IPS-NIHi11 (cell line): ENCODE measurements at places on chromosomes 7 and 10.

- DNase-seq: no peak
Observed at GRCh38 chr10:102948786-102949185, 30.7 kb downstream of the CNNM2 start.

GRCh38 chr10:125106586-125106985, 53.8 kb downstream of the CTBP2 start:
- DNase-seq: no peak

GRCh38 chr7:6558837-6559236, 7.6 kb upstream of the GRID2IP start:
- DNase-seq: peak; percentile 58

DNA sequence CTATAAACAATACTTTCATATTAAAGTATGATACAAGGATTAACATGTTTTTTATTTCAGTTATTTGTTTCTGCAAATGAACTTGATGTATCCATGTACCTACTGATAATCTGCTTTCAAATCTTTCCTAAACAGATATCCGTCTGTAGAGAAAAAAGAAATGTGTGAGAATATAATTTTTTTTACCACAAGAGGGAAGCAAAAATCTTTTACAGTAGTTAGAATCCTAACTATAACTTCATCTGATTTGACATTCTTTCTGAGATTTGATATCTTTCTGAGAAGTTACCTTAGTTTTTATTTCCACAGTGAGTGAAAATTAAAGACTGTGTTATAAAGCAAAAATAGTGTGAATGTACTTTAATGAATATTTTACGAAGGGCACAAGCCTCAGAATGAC, 203.9 kb upstream of the PCLO start:
- no peak for DNase-seq

- DNase-seq: no peak
Observed at GRCh38 chr7:94049615-94050014, 45.5 kb upstream of the BET1 start.

- no peak for DNase-seq
Observed at GRCh38 chr10:126331101-126331500, 57.2 kb downstream of the ADAM12 start.

GRCh38 chr7:116455009-116455408, 44.5 kb upstream of the CAV2 start:
- no peak for DNase-seq

DNA sequence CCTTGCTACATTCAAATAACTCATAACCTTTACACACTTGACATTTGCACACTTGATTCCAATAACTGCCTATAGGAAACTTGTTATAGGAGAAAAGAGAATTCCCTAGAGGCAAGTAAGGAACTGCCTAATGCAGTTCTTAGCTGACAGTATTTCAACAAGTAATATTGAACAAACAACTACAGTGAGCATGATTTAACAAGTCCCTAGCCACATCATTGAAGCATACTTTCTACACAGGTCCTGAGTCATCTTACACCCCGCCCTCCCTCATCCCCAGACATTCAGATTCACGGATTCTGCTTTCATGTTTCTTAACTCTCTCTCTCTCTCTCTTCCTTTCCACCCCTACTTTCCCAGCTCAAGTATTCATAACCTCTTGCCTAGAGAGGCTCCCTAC, 153.5 kb downstream of the LSM5 start:
- DNase-seq: no peak

- DNase-seq: no peak
Observed at GRCh38 chr7:50309721-50310120, 5.2 kb downstream of the IKZF1 start.

DNA sequence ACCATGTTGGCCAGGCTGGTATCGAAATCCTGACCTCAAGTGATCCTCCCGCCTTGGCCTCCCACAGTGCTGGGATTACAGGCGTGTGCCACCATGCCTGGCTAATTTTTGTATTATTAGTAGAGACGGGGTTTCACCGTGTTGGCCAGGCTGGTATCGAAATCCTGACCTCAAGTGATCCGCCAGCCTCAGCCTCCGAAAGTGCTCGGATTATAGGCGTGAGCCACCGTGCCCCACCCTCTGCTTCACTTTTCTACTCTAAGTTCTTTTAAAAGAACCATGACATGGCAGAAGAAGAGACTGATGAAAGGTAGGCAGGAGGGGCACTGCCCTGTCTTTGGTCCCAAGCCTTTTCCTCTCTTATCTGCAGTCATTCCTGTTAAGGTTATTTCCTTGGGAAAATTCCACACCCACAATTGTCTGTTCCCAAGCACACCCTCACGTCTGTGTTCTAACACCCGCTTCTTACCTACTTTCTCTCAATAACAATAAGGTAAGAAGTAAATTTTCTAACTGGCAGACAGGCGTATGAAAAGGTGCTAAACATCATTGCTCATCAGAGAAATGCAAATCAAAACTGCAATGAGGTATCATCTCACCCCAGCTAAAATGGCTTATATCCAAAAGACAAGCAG, 291.7 kb downstream of the DPP6 start:
- no peak for DNase-seq

DNA sequence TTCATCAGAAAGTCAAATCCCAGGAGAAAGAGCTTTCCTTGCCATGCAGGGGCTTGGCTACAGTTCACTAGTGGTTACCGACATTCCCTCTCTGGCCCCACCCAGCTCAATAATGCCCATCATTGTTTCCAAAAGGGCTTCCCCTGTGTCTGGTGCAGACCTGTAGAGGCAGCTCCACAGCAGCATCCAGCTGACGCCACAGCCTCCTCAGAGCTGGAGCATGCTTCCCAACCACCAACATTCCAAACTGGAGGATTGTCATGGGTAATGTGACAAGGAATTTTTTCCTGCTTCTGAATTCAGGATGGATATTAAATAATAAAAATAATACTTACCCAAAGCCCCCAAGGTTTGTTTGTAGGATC, 77.4 kb downstream of the ZNF365 start:
- no peak for DNase-seq

- DNase-seq: no peak
Observed at GRCh38 chr10:10589540-10590303, 427.9 kb upstream of the CELF2 start.

- no peak for DNase-seq
Observed at GRCh38 chr7:112079122-112079521, 127.1 kb downstream of the DOCK4 start.

GRCh38 chr7:31488562-31489203, 25.2 kb upstream of the ITPRID1 start:
- DNase-seq: peak; percentile 79

DNA sequence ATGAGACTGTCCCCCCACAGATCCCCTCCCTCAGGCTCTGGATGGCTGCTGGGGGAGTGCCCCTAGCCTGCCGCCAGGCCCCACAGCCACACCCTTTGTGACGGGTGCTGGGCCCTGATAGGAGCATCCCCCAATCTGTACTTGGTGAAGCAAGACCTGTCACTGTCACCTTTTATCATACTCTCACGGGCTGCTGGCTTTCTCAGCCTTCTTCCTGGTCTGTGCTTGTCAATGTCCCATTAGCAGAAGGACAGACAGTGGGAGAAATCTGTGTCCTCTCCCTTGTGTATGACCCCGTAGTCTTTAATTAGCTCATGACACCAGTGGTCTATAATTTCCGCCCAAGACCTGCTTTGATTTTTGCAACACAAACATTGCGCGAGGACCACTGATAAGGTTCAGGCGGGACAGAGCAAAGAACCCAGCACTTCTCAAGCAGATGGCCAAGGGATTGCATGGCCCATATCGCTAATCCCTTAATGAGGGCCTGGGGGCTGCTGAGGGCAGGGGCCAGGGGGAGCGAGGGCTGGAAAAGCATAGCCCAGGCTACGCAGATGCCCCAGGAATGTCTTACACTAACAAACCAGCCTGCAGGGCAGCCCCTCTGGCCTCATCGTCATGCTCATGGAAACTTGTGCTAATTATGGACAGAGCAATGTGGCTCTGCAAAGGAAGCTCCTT, 127.8 kb downstream of the PTPN20 start:
- no peak for DNase-seq

DNA sequence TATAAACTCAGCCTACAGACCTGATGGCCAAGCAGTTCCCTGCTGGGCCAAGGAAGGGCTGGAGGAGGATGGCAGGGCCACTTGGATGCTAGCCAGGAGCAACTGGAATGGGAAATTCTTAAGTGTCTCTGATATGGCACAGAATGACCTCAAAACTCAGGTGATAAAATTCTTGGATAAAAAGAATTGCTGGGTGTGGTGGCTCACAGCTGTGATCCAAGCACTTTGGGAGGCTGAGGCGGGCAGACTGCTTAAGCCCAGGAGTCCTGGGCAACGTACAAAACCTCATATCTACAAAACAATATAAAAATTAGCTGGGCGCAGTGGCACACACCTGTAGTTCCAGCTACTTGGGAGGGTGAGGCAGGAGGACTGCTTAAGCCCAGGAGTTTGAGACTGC, 14.0 kb upstream of the PKD1L1 start:
- DNase-seq: no peak

GRCh38 chr7:157358041-157358752, 21.4 kb downstream of the DNAJB6 start:
- no peak for DNase-seq

DNA sequence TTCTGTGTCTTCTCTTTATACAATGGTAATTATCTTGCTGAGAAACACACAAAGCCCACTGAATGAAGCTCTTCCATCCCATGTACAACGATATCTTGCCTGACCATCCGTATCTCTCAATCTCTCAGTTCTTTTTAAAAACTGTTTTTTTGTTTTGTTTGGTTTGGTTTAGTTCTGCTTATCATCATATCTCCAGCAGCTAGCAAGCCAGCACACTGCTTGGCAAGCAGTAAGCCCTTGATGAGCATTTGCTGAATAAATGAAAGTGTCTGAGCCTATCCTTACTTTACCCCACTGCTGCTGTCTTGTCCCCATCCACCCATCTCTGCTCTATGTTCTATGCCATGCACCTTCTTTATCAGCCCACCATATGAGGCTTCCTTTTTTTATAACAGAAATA, 34.2 kb downstream of the ITGB1 start:
- no peak for DNase-seq

DNA sequence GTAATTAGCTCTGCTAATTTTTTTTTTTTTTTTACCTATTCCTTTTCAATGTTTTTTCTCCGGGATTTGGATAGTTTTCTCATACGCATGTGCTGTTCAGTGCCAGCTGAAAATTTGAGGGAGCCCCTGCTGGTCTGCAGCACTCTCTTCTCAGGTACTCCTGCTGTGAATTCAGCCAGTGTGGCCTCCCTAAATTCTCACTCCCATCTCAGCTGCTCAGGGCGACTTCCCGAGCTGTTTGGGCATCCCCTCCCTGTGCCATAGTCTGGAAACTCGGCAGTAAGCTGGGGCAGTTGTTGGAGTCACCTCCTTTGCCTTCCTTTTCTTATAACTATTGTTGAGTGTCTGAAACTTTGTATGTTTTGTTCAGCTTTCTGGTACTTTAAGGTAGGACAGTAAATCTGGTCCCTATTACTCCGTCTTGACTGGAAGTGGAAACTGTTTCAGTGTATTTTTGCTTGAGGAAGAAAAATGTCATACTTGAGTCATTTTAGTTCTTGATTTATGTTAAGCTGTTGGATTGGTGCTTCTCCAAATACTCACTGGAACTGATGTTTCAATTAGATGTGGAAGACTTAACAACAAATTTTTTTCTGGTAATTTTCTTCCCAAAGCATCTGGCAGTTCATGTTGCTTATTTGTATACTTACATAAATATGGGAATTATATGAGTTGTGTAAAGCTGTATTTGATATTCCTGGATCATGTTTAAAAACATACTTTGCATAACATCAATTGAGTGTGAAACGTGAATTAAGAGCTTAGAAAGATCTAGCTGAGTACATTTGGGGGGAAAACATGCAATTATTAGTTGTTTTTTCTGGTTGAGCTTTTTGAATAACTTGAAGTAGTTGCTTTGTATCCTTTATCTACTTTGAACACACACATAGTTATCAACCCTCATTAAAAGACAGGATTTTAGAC, 33.7 kb downstream of the MINPP1 start:
- DNase-seq: peak; percentile 36

GRCh38 chr7:139538881-139539635, 15.6 kb downstream of the CLEC2L start:
- DNase-seq: no peak

DNA sequence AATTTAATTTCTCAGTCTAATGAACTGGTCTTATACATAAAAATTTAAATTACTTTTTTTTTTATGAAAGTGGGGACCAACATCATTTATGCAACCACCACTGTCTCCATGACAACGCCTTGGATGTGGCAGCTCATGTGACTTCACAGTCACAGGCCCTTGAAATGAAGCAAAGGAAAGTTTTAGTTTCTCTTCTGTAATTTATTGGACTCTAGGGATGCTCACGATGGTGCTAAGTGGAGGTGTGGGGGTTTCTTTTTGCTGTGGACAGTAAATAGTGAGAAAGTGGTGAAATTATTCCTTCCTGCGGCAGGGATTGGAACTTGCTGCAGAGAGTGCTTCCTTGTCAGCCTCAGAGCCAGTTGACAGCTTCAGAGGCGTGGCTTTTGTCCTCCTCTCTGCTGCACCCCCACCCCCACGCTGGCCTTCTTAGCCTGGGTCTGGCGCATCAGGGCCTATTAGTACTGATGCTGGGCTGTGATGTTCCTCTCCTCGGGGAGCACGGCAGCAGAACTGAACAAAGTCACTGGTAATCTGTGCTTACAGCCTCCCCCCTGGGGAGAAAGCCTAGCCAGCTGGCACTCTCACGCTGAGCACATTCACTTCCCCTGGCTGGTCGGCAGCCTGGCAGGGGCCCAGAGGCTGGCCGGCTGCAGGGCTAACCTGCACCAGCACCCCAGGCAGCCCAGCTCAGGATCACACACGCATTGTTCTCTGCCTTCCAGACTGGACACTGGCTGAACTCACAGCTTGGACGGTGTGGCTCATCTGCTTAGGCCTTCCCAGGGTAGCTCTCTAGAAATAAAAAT, 517.5 kb upstream of the GALNT17 start:
- peak; percentile 65 for DNase-seq

DNA sequence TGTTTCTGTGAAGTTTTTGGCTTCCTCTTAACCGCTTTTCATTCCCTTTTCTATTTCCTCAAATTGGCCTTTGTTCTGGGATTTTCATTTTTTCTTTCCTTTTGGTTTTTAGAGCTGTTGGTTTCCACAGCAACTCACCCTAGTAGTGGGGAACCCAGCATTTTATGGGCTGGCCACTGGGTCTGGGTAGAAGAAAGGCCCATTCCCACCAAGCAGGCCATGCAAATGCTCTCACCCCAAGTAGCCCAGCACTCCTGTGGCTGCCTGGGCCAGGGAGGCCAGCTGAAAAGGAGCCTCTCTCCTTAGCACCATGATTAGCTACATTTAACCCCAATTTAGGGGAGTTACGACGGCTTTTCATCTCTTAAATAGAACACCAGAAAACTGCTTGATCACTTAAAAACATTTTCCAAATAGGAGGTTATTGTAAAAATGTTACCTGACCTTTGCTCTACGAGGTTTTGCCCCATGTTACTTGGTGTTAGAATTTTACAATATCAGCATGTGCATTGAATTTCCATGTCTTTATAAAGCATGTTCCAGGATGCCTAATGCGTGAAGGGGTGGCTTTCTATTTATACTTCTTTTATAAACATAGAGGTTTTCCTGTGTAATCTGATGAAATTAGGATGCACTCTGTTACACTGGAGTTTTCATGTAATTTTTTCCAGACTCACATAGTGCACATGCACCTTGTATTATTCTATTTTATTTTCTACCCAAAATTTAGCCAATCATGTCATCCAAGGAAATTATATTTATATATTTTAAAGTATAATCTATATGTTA, 75.4 kb downstream of the FAM171A1 start:
- no peak for DNase-seq

GRCh38 chr10:122307669-122308416, 36.7 kb downstream of the BTBD16 start:
- DNase-seq: peak; percentile 42

- DNase-seq: no peak
Observed at GRCh38 chr7:6365451-6365850, 82.3 kb downstream of the DAGLB start.

- DNase-seq: no peak
Observed at GRCh38 chr10:62718585-62718984, 85.9 kb upstream of the ADO start.

- DNase-seq: no peak
Observed at GRCh38 chr7:27207348-27207985, 7.6 kb upstream of the HOXA13 start.
